ENCODE measurements at places on chromosomes 7 and 10.

DNA sequence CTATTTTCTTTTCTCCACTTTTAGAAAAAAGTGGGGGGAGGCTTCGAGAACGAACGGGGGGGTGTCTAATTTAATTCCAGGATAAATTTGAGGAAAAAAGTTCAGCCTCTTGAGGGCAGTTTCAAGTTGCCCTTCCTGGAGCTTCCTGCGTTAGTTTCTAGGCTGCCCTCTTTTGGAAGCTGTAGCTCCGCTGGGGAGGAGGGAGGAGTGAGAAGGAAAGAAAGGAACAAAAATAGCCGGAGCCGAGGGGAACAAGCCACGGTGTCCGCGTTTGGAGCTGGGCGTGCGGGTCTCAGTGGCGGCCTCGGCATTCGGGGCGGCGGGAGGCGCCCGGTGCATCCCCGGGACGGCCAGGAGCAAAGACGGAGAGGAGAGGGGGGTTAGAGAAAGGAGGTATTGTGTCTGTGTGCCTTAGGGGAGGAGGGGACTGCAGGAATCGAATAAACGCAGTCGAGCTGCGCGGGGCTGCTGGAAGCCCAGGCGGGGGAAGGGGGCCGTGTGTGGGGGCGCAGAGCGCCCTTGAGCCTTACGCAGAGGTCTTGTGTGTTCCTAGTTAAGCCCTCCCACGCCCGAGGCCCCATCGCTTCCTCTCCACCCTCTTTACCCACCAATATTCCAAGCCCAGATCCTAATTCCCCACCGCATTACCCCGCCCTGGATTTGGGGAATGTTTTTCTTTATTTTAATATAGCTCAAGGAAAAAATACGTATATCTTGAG lies 2.0 kb upstream of the TNRC18 start:
- DNase-seq, result no peak

GRCh38 chr7:157228864-157229422 lies 90.2 kb downstream of the UBE3C start:
- no peak for DNase-seq

DNA sequence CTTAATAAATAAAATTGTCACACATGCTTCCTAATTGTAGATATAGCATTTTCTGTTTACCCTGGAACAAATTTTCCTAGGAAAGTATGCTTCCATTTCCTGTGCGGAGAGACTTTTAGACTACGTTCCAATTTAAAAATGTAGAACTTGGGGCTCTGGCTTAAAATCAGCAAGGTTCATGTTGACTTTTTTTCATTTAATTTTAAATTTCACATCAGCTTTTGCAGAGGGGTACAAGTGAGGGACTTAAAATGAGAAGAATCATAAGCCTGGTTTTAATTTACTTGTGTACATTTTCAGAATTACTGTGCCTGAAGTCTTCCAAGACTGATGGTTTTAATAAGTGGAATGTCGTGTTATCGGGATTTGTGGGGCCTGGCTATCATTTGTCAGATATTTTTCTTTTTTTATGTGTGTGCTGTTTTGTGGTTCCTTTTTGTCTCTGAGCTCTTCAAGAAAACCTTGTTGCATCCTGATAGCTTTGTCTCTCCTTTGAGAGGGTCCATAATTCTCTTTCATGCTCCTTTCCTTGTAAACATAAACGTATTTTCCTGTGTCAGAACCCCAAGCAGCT lies 8.8 kb upstream of the ATRNL1 start:
- DNase-seq, result no peak

DNA sequence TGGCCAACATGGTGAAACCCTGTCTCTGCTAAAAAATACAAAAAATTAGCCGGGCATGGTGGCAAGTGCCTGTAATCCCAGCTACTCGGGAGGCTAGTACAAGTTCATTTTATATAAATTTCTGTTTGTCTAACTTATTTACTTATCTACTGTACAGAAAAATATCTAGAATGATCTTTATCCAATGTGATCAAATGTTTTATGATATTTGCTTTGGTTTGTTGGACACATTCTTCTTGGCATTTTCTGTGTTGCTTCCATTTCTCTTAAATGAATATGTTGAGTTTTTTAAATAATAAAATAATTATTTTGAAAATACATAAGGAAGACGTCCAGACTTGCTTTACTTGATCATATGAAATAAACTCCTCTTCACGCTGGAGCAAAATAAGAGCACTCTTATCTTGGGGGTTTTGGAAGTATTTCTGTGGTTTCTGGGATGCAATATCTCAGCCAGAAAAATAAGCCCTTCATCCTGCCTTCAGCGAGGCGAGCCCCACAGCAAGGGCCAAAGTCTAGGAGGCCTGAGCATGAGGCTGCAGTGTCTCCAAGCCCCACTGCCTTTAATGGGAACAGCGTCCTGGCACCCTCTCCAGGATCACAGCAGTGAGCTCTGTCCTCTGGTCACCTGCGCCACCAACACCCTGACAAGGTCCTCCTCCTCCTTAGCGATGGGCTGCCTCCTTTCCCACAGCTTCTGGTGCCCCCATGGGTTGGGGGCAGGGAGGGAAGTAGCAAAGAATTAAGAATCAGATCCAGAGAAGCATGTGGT lies 480.2 kb downstream of the KCNMA1 start:
- no peak for DNase-seq

DNA sequence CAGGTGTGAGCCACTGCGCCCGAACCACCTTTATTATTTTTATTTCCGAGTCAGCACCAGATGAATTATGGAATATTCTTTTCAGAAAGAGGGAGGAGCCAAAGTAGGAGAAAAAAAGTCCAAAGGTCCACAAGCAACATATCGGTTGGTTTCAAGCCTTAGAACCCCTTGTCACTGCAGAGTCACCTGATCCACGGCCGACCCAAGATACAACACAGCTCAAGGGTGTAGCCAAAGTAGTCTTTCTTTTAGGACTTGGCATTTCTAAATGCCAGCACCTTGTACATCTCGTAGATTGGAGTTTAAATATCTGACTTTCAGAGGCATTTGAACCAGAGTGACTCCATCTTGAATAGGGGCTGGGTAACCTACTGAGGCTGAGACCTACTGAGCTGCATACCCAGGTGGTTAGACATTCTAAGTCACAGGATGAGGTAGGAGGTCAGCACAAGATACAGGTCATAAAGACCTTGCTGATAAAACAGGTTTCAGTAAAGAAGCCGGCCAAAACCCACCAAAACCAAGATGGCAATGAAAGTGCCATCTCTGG lies 113.9 kb upstream of the ANLN start:
- no peak for DNase-seq

- no peak for DNase-seq
Observed at GRCh38 chr7:76086070-76086469, 38.2 kb downstream of the MDH2 start.

GRCh38 chr10:100061401-100061800 lies 20.3 kb downstream of the CPN1 start:
- DNase-seq, result no peak
